Muscle of back (tissue), 13 donors: ENCODE measurements at places on chromosomes 2 and 18. TPM values are rescaled to one million over a fixed set of nuclear protein-coding genes. Genes with fewer than 3 reads are reported as not detected.

The ARHGEF4 gene
- polyA plus RNA-seq: 11.8 TPM

The RNF149 gene
- 31.3 TPM for polyA plus RNA-seq

The AQP4 gene
- 0.82 TPM for polyA plus RNA-seq

The NT5DC4 gene
- not detected for polyA plus RNA-seq

The METTL8 gene
- polyA plus RNA-seq: 17.3 TPM

The MSTN gene
- 37.9 TPM for polyA plus RNA-seq

The CCDC138 gene
- polyA plus RNA-seq: 6.6 TPM

The ACADL gene
- 3.4 TPM for polyA plus RNA-seq

The UGT1A6 gene
- polyA plus RNA-seq: not detected

The IL1B gene
- 2.5 TPM for polyA plus RNA-seq

The PLEKHH2 gene
- 21.3 TPM for polyA plus RNA-seq

The RASGRP3 gene
- 18.8 TPM for polyA plus RNA-seq

The RRM2 gene
- 50.0 TPM for polyA plus RNA-seq

The APOB gene
- 0.04 TPM for polyA plus RNA-seq

The CDH20 gene
- 0.84 TPM for polyA plus RNA-seq

The CHRND gene
- 133 TPM for polyA plus RNA-seq

The OTOS gene
- not detected for polyA plus RNA-seq

The BCL2 gene
- polyA plus RNA-seq: 22.8 TPM

The HOXD9 gene
- 5.5 TPM for polyA plus RNA-seq

The B3GNT7 gene
- polyA plus RNA-seq: 0.67 TPM

The HTR2B gene
- not detected for polyA plus RNA-seq

The PARD6G gene
- 4.4 TPM for polyA plus RNA-seq

The ASTL gene
- polyA plus RNA-seq: 0.23 TPM

The PIEZO2 gene
- polyA plus RNA-seq: 53.9 TPM

The CRIM1 gene
- 23.2 TPM for polyA plus RNA-seq

The GKN1 gene
- polyA plus RNA-seq: not detected

The TMEM198 gene
- polyA plus RNA-seq: 2.3 TPM

The ASXL3 gene
- polyA plus RNA-seq: 5.7 TPM

The HOXD11 gene
- polyA plus RNA-seq: not detected

The SLC14A1 gene
- polyA plus RNA-seq: 2.7 TPM

The TRABD2A gene
- polyA plus RNA-seq: 0.19 TPM

The SULT1C4 gene
- 25.1 TPM for polyA plus RNA-seq

The NEU2 gene
- polyA plus RNA-seq: not detected

The MPPE1 gene
- polyA plus RNA-seq: 39.6 TPM

The CIDEA gene
- polyA plus RNA-seq: not detected

The RIT2 gene
- polyA plus RNA-seq: not detected

The SLC39A10 gene
- 21.9 TPM for polyA plus RNA-seq

The AOX1 gene
- polyA plus RNA-seq: 1.4 TPM

The FOXI3 gene
- polyA plus RNA-seq: not detected

The ARHGEF33 gene
- 1.0 TPM for polyA plus RNA-seq

The PAX3 gene
- polyA plus RNA-seq: 1.7 TPM

The ICA1L gene
- polyA plus RNA-seq: 7.8 TPM
